ENCODE measurements at places on chromosomes 6 and 20.

DNA sequence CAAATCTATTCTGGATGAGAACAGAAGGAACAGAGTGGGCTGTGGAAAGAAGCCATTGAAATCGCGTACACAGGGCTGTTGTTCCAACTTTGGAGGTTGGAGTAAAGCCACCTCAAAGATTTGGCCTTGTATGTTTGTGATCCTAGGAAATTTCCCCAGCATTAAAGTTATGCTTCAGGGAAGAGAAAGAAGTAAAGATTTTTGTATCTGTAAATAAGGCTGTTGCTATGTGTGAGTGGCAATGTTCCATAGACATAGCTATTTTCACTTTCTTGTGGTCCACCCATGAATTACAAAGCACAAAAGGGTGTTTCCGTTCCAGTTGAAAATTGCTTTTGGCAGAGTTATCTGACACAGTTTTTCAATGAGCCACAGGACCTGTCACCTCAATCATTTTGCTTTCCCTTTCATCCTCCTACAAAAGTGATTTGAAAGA lies 321.3 kb downstream of the TFAP2B start:
- no peak for DNase-seq

- no peak for DNase-seq
These were observed 1173.9 kb upstream of the CITED2 start for GRCh38 chr6:140548366-140548765.

DNA sequence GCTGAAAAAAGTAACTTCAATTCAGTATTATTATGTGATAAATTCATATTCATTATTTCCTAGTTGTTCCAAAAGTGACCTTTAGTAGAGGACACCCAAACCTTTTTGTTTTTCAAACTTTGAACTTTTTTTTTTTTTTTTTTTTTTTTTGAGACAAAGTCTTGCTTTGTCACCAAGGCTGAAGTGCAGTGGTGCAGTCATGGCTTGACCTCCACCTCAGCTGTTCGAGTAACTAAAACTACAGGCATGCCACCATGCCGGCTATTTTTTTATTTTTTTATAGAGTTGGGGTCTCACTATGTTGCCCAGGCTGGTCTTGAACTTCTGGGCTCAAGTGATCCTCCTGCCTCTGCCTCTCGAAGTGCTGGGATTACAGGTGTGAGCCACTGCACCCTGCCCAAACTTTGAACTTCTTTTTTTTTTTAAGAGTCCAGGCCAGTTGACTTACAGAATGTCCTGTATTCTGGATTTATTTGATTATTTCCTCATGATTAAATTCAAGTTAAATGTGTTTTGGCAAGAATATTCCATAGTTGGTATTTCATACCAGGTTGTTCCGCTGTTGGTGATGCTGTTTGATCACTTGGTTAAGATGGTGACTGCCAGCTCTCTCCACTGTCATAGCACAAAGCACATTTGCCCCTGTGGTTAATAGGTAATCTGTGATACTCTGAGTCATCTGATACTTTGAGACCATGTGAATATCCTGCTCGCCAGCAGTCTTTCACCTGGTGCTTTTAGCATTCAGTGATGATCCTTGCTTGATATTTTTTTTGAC lies 48.0 kb downstream of the VAPB start:
- DNase-seq, result no peak

DNA sequence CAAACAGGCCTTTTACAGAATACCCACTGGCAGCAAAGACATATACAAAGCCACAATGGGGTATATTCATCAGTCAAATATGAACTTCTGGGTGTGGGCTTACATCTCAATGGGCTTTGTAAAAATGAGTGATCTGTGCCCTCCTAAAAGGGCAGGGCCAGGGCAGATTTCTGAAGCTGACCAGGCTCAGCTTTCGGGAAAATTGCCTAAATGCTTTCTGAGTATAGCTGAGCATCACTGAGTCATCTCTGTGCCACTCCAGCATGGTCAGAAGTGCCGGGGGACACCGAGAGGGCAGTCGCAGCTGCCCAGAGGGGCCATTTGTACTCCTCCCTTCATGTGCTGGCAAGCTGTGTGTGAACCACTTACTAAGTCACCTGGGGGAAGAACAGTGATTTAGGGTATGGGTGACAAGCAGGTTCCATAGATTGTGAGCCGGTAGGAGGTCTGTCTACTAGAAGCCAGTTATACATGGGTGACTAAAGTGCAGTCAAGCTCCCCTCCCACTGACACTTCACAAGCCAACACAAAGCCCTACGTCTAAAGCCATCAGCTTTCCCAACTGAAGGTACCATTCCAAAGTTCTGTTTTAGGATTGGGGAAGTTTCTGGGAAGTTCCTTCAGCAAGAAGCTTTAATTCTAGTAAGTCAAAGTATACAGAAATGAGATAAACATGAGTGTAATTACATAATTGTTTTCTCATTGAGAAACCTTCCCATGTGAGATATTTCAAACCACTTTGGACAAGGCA lies 147.6 kb upstream of the TAB2 start:
- DNase-seq, result no peak

DNA sequence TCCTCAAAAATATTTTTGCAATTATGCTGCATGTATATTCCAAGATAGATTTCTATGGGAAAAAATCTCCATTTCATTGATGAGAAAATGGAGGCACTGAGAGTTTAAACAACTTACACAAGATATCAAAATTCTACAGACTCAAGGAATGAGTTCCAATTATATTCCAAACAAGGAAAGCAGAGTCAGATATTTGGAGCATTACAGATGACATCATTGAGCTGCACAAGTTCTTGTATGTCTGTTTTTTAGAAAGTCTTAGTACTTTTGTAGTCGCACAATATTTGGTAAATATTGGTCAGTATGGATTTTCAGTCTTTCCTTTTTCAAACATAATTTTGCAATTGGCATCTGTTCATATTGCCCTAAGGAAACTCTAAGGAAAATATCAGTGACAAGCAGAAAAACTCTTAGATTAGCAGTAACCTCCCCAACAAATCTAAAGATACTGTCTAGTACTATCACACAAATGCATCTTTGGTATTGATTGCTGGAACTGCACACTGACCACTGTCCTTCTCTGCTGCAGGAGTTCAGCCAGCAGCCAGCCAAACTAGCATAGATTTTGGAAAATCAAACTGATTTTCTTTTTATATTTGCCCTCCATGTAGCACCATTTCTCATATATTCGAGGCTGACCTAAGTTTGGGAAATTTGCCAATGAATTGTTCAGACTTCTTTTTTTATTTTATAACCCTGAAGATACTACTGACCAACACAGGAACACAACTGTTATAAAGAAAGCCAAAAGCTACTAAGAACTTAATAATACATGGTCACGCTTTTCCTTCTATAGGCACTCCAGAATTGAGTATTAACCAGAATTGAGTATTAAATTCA lies 51.7 kb upstream of the TBX18 start:
- no peak for DNase-seq

GRCh38 chr20:22338140-22338708 lies 246.1 kb downstream of the FOXA2 start:
- no peak for DNase-seq

- no peak for DNase-seq
These were observed 479.7 kb upstream of the FLRT3 start for GRCh38 chr20:14817101-14817500.

DNA sequence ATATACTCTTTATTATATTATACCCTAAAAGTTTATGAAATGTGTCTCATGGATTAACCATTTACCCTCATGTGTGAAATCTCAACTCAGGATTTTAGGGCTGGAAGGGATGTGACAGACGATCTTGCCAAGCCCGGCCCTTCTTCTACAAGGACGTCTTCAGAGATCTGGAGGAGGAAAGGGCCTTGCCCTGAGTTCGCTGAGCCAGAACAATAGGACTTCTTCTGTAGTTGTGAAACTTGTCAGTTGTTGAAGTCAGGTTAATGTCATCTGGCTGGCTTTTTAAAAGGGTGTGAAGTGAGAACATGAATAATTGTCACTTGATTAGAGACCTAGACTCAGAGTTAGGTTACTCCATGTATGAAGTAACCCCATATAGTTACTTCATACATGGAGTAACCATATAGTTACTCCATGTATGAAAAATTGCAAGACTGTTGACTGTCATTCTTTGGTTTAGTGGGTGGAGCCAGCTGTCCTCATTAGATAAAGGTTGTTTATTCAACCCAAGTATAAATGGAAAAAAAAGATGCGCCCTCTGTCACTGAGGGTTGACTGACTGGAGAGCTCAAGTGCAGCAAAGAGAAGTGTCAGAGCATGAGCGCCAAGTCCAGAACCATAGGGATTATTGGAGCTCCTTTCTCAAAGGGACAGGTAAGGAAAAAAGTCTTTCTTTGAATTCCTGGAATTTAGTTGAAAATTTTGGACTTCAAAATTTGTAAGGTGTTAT lies at the start of gene ARG1:
ARG1 (plus strand) TSS at position 541 of the 730 bp plus-strand sequence; CDS start at position 598, 57 bp downstream.
- no peak for DNase-seq

GRCh38 chr20:55744896-55745295 lies 260.4 kb downstream of the CBLN4 start:
- no peak for DNase-seq

- DNase-seq, result no peak
These were observed 129.9 kb downstream of the EYA2 start for GRCh38 chr20:47024461-47024937.

- no peak for DNase-seq
These were observed 2.2 kb upstream of the DEK start for GRCh38 chr6:18266523-18266912.

- DNase-seq, result no peak
These were observed 54.7 kb downstream of the LRFN2 start for GRCh38 chr6:40532349-40533000.

DNA sequence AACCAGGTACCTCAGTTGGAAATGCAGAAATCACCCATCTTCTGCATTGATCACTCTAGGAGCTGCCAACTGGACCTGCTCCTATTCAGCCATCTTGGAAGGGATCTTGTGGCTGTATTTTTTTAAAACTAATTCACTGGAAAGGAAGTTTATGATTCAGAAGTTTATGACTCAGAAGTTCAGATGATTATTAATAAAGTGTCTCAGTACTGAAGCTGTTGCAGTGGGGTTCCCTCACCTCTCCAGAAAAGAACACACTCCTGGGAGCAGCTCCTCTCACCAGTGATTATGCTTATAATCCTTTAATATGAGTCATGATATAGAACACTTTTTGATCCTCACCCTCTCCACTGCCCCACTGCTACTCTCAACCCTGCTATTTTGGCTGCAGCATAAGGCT lies 291.2 kb upstream of the HS3ST5 start:
- no peak for DNase-seq

GRCh38 chr20:56730003-56730402 lies 100.9 kb downstream of the TFAP2C start:
- no peak for DNase-seq

DNA sequence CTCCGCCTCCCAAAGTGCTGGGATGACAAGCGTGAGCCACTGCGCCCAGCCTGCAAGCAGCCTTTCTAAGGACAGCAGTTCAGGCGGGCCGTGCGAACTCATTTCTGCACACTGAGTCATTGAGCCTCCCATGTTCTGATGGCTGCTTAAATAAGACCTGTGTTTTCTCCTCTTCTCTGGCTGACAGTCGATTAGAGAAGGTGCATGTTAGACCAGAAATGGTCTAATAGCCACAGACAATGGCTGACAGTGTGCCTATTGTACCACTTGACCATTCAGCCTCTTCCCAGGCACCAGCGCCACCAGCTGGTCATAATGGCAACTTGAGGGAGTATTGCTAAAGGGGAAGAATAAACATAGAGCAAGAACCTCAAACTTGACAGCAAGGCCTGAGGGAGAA lies 6.2 kb downstream of the CST11 start:
- DNase-seq, result peak; percentile 51

DNA sequence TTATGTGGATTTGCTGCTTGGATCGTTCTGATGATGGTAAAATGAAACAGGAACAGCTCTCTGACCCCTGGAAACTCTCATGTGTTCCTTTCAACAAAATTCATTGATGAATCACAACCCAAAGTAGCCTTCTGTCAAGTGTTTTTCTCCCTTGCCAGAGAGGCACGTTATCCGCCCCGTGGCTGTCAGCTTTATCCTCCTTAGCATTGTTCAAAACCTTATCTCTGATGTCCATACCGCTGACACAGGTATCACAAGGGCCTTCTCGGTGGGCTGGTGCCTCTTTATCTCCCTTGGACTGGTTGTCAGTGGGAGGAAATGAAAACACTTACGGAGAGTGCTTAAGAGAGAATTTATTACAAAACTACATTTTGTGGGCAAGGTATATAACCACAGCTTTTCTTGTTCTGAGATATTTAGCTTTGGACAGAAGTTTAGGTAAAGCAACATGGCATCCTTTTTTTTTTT lies 84.9 kb downstream of the TIAM2 start:
- DNase-seq, result no peak

- DNase-seq, result no peak
These were observed 10.9 kb downstream of the RFX6 start for GRCh38 chr6:116887894-116888293.

DNA sequence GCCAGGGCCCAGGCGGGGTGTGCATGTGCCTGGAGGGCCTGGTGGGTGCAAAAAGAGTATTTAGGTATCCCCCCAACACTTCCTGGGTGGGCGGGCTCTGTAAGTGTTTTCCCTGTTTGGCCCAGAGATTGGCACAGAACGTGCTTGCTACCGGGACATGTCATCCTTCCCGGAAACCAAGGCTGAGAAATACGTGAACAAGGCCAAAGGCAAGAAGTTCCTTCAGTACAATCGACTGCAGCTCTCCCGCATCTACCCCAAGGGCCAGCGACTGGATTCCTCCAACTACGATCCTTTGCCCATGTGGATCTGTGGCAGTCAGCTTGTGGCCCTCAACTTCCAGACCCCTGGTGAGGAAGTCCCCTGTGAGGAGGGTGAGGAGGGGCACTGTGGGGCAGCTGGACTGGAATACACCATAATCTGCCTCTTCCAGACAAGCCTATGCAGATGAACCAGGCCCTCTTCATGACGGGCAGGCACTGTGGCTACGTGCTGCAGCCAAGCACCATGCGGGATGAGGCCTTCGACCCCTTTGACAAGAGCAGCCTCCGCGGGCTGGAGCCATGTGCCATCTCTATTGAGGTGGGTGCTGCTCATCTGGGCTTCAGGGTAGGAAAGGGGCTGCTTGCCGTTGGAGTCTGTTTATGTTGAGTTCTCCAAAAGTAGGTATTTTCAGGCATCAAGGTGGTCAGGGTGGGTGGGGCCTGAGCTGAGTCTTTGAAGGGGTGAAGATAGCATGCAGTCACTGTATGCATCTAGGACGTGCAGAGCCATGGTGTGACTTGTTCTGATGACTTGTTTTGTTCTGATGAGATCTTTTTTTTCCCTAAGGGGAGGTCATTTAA lies 35.2 kb downstream of the PLCG1 start:
- DNase-seq, result no peak

- DNase-seq, result no peak
These were observed 6.0 kb downstream of the MMP9 start for GRCh38 chr20:46014517-46015396.

- DNase-seq, result no peak
These were observed 255.1 kb upstream of the NOX3 start for GRCh38 chr6:155710704-155711103.

DNA sequence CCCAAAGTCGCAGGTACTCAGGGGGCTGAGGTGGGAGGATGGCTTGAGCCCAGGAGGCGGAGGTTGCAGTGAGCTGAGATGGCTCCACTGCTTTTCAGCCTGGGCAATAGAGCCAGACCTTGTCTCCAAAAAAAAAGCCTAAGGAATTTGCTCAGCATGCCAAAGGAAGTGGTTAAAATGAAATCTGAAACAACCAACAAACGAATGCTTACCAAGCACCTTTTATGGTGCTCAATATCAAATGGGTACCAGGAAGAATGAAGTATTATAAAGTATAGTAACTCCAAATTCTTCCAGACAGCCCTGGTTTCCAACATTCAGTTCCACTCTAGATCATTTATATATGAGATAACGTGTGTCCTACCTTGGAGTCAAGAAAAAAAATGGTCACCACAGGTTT lies 14.0 kb downstream of the GMDS start:
- DNase-seq, result no peak

- no peak for DNase-seq
These were observed 15.5 kb upstream of the CARMIL1 start for GRCh38 chr6:25263657-25264056.

GRCh38 chr20:58708246-58708931 lies 15.8 kb downstream of the NPEPL1 start:
- no peak for DNase-seq

Measured in NCI-H774 (cell line).